Ovary (tissue), 10 donors: ENCODE measurements at places on chromosomes 16 and 17. TPM values are rescaled to one million over a fixed set of nuclear protein-coding genes. Genes with fewer than 3 reads are reported as not detected.

IRX5 gene
- 0.35 TPM for total RNA-seq

TMEM238L gene
- total RNA-seq, result not detected

PRKCA gene
- 22.3 TPM for total RNA-seq

APOH gene
- not detected for total RNA-seq

SLC35G6 gene
- total RNA-seq, result not detected

TMEM132E gene
- not detected for total RNA-seq

ZNF768 gene
- 31.4 TPM for total RNA-seq

ITGB3 gene
- 4.0 TPM for total RNA-seq

KRT33A gene
- not detected for total RNA-seq

ANKFN1 gene
- 0.36 TPM for total RNA-seq

PLA2G15 gene
- total RNA-seq, result 9.7 TPM

SLC5A11 gene
- total RNA-seq, result not detected

MRTFB gene
- 37.0 TPM for total RNA-seq

KRT35 gene
- total RNA-seq, result not detected

MT1A gene
- total RNA-seq, result 2.8 TPM

CLDN9 gene
- total RNA-seq, result 0.24 TPM

NACA2 gene
- total RNA-seq, result not detected

SLC5A10 gene
- total RNA-seq, result 0.05 TPM

KRTAP9-2 gene
- not detected for total RNA-seq

PDILT gene
- not detected for total RNA-seq

PYY gene
- total RNA-seq, result not detected

FAM234A gene
- total RNA-seq, result 49.2 TPM

CCL23 gene
- total RNA-seq, result 3.7 TPM

PABPN1L gene
- total RNA-seq, result not detected

KRTAP2-2 gene
- total RNA-seq, result not detected

DNAH9 gene
- total RNA-seq, result 1.6 TPM

BIRC5 gene
- not detected for total RNA-seq

FBXW10 gene
- total RNA-seq, result 0.11 TPM

POLR3E gene
- 53.9 TPM for total RNA-seq

ACSM2A gene
- not detected for total RNA-seq

DHODH gene
- total RNA-seq, result 10.6 TPM

CDH15 gene
- 0.45 TPM for total RNA-seq
